ENCODE measurements at places on chromosomes 7 and 10.

DNA sequence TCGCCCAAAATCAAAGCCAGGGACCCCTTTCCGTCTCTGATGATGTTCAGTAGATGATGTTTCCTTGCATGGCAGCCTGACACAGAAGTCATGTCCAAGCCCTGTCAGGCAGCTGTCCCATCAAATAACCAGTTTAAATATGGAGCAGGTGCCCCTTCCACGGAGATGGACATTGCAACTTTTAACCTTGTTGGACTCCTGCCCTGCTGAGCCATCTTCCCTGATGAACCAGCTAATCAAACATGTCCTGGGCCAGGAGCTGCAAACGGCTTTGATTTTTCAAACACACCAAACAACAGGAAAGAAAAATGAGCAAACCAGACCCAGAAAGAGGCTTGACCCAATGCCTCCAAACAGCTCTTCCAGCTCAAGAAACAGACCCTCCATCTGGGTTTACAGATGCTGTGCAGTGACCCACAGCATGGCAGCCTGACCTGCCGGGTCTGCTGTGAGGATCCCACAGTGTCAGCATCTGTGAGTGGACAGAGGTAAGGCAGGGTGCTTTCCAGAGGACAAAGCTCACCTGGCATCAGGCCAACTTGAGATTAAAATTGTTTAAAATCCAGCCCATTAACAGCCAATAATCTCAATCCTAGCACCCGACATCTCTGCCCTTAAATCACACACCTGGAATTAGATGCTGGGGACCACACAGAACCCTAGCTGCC, 372.6 kb downstream of the GRID1 start:
- no peak for DNase-seq

GRCh38 chr10:75553550-75553949, 122.1 kb downstream of the LRMDA start:
- DNase-seq: no peak

DNA sequence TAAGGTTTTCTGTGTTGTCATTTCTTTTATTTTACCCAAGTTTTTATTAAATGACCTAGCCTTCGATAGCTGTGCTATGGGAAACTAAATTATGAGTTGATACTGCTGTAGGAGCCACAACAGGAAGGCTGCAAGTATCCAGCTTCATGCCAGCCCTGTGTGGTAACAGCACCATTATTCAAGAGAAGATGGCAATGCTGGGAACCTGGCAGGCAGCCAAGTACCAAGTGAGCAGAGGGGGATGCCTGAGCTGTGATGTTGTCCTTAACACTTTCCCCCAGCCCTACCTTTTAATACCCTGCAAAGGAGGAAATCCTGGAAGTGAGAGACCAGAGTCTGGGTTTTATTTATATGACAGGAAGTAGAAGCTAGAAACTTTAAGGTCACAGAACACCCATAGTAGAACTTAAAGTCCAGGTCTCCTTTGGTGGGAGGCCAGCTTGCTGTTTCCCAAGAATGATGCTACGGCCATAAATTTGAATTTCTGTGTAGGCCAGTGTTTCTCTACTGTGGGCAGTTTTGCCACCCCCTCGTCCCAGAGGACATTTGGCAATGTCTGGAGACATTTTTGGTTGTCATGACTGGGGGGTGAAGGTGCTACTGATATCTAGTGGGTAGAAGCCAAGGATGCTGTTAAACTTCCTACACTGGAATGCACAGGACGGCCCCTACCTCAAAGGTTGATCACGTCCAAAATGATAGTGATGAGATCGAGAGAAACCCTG, 9.2 kb upstream of the ATXN7L1 start:
- DNase-seq: no peak

DNA sequence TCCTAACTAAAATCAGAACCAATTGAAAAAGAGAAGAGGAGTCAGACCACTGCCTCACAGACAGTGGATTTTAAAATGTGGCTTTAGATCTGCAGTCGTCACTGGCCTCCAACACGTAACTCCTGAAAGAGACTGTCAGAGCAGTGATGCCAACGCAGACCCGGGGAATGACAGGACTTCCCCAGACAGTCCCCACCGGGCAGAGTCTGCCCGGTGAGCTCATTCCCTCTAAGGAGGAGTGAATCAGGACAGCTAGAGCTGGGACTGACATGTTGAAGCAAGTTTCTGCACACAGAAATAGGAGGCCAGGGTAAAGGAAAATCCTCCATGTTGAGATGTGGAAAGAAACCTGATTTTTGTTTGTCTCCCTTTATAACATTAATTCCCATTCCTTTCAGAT, 105.0 kb downstream of the TES start:
- no peak for DNase-seq
